ENCODE measurements at places on chromosomes 2 and 18.

DNA sequence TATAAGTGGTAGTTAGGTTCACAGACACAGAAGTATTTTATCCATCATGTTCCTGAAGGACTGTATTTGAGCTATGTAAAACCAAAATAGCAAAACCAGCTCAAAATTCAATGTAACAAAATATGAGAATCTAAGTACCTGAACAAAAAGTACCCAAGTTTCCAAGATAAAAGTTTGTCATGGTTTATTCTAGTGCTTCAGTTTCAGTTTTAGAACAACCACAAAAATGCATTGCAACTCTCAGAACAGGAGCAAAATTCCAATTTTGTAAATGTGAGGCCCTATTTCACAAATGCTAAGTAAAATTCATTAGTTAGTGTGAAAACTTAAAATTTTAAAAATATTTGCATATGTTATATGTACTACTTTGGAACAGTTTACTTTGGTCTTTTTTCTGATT, 5.0 kb upstream of the ALPK2 start:
- no peak for DNase-seq

GRCh38 chr2:227221120-227221519, 56.7 kb downstream of the COL4A3 start:
- no peak for DNase-seq

GRCh38 chr2:199830531-199830930, 20.5 kb downstream of the FTCDNL1 start:
- DNase-seq = no peak

DNA sequence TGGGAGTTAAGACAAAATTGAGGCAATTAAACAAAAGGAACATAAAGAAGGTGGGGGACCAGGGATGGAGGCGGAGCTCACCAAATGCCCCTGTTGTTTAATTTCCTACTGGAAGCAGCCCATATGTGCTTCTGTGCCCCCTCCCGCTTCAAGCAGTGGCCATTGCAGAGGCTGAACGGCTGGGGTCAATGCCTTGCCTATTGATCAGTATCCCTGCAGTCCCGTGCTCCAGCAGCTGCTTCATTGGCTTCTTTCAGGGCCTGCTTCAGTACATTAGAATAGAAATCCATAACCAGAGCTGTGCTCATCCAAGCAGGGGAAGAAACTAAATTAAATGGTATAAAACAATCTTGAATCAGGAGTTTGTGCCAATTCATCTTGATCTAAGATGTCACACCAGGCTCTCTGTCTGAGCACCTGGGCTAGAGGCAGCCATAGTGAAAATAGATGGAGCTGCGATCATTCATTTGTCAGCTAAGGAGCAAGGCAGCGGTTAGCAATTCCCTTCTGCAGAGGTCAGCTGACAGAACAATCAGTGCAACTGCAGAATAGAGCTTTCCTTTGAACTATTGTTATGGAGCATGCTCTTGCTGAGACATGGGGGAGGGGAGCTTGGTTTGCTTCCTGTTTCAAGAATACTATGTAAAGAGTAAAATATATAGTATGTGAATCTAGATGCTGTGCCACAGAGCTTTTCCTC, 222.4 kb downstream of the WDR7 start:
- DNase-seq = no peak

- no peak for DNase-seq
Measured at GRCh38 chr2:7479603-7480002, 562.4 kb downstream of the RNF144A start.

GRCh38 chr2:39411181-39411944, 25.7 kb downstream of the MAP4K3 start:
- no peak for DNase-seq

- no peak for DNase-seq
Measured at GRCh38 chr2:233079473-233079877, 19.3 kb downstream of the INPP5D start.

GRCh38 chr2:229612384-229612971, 101.9 kb downstream of the DNER start:
- no peak for DNase-seq

GRCh38 chr18:57436191-57436964, 1.2 kb downstream of the ONECUT2 start:
- DNase-seq = no peak

- DNase-seq = no peak
Measured at GRCh38 chr2:33268246-33268831, 208.1 kb upstream of the RASGRP3 start.

GRCh38 chr18:38353149-38353548, 787.6 kb upstream of the CELF4 start:
- DNase-seq = no peak

DNA sequence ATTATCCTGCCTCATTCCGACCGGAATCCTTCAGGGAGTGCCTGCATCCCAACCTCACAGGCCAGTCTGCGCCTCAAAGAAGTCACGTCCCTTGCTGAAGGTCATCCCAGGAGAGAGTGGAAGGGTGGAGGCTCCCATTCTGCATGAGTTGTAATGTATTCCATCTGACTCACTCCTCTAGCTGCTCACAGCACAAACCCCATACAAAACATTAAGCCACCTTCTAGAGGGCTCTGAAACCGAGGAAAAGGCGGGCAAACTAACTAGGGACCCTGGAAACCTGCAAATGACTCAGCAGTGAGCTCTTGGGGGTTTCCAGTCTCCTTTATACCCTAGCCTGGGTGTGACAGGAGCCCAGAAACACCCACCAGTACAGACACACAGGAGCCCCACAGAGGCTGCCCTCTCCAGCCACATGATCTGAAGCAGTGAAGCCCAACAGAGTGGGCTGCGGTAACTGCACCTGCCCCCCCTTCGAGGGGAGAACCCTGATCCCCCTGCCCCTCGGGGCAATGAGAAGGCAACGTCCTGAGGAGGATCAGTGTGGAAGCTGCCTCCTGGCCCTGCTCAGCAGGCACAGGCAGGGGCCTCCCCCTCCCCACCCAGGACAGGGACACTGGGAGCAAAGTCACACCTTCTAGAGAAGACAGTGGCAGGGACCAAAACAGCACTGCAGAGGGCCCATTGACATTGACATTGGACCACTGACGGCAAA, 69.3 kb upstream of the SNTG2 start:
- DNase-seq = no peak

DNA sequence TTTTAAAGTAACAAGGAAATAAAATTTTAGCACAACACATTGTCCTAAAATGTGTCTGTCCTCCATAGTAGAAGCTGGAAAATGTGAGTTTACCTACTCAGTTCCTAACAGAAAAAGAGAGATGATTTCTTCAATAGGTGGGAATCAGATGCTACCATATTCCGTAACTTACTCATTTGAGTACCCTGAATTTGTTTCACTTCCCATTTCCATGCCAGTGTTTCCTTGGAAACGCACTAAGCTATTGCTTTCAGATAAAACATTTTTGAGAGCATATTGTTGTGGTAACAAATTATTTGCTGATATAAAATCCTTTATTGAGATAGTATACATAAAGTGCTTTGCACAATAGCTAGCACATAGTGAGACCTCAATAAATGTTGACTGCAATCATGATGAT, 137.5 kb upstream of the BARD1 start:
- DNase-seq = no peak

Measured in activated T-helper 1 cell treated with anti-CD3 and anti-CD28 coated beads, Interleukin-2, amount 50 U/mL, for 16 hours (primary cell).